ENCODE measurements at places on chromosomes 16 and 17. TPM values are rescaled to one million over a fixed set of nuclear protein-coding genes. Genes with fewer than 3 reads are reported as not detected.

DNA sequence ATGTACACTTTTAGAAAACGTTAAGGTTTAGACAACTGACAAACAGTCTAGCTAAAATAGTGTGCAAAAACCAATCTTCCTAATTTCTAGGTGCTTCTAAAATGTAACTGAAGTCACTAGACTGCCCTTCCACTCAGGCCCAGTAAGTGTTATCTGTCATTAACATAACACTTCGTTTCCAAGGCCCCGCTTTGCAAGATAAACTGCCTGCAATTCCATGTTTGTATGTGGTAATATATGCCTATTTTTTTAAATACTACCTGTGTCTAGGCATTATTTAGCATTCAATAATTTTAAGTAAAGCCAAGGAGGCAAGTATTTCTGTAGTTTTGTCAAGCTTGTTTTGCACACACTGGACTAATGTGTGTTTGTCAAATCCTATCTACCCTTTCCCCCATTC is 3.2 kb downstream of the USP32 start:
- no peak for DNase-seq
- no peak overlapping the region for H3K27ac ChIP-seq
- H3K4me3 ChIP-seq, result no peak overlapping the region
- no peaks in the 10 kb centered on the region for H3K36me3 ChIP-seq
- no peaks in the 10 kb centered on the region for H3K27me3 ChIP-seq

DNA sequence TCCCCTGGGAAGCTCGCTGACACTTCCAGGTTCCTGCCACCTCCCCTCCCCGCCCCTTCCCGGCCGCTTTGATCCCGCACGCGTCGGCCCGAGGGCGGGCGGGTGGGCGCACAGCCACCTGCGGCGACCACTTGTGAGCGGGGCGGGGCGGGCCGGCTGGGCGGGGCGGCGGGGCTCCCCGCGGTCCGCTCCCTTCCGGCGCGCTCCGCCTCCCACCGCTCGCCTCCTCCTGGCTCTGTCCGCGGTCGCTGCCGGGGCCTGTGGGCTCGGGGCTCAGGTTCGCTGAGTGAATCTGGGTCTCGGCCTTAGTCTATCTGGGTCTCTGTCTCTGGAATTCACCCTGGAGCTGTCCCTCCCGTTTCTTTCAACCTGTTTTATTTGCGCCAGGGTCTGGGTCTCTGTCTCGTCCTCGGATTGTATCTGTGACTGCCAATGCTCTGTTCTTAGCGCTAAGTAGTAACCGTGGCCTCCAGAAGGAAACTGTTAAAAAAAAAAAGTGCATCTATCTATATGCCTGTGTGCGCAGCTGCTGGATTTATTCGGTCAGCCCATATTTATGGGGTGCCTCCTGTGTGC is 2.7 kb upstream of the HES7 start:
- H3K27me3 ChIP-seq, result peaks cover 48% of the 10 kb centered on the region
- peak overlapping the region; percentile 77 for H3K4me3 ChIP-seq
- peak overlapping the region; percentile 90 for H3K27ac ChIP-seq
- peaks cover 44% of the 10 kb centered on the region for H3K4me1 ChIP-seq
- no peaks in the 10 kb centered on the region for H3K36me3 ChIP-seq
- peak; percentile 75 for DNase-seq

- H3K36me3 ChIP-seq, result peaks cover 75% of the 10 kb centered on the region
- H3K27ac ChIP-seq, result no peak overlapping the region
- H3K4me3 ChIP-seq, result no peak overlapping the region
- H3K27me3 ChIP-seq, result no peaks in the 10 kb centered on the region
- no peak for DNase-seq
- no peaks in the 10 kb centered on the region for H3K4me1 ChIP-seq
Observed at GRCh38 chr17:82933911-82934310, 94.1 kb upstream of the ZNF750 start.

DNA sequence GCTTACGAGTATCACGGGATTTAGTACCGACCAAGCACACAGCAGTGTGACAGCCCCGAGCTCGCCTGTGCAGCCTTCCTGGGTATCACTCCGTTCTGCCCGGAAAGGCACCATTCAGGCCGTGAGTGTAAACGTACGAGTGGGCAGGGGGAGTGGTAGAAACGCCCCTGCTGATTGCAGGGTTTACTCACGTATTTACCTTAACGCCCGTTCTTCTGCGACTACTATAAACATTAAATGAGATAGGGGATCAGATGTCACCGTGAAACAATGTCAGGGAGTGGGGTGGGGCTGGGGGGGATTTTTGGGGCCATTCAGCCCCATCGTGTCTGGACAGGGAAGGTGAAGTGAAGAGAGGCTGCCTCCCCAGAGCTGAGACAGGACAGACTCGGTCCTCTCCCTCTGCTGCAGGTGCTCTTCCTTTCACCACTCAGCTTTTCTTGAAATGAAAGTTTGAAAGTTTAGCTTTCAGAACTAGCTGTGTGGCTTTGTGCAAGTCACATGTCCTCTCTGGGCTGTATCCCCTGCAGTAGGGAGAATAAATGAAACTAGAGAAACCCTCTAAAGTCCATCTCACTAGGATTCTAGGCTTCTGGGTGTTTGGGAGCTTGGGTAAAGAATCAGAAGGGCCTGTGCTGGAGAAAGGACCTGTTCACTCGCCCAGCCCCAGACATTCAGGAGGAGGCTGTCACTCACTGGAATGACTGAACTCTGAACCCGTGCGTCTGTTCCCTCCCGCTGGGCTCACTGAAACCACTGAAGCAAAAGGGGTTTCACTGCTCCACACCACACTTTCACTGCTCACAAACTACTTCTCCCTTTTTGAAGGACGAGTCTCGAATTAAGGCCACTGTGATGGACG is 66.7 kb downstream of the RPA1 start:
- no peak overlapping the region for H3K4me3 ChIP-seq
- no peaks in the 10 kb centered on the region for H3K4me1 ChIP-seq
- no peaks in the 10 kb centered on the region for H3K27me3 ChIP-seq
- H3K36me3 ChIP-seq, result peaks cover 41% of the 10 kb centered on the region
- no peak overlapping the region for H3K27ac ChIP-seq

GRCh38 chr17:75619506-75620431 is 13.5 kb upstream of the SMIM5 start:
- H3K4me1 ChIP-seq, result peaks cover 4% of the 10 kb centered on the region
- no peaks in the 10 kb centered on the region for H3K27me3 ChIP-seq
- H3K4me3 ChIP-seq, result no peak overlapping the region
- no peak for DNase-seq
- H3K36me3 ChIP-seq, result peaks cover 80% of the 10 kb centered on the region
- H3K27ac ChIP-seq, result no peak overlapping the region

GRCh38 chr17:15891318-15891717 is 53.6 kb upstream of the ADORA2B start:
- peaks cover 9% of the 10 kb centered on the region for H3K4me1 ChIP-seq
- peak overlapping the region; percentile 65 for H3K27ac ChIP-seq
- H3K27me3 ChIP-seq, result no peaks in the 10 kb centered on the region
- peak; percentile 86 for DNase-seq
- no peaks in the 10 kb centered on the region for H3K36me3 ChIP-seq

GRCh38 chr17:43070872-43071271 is 45.8 kb downstream of the RND2 start:
- no peak overlapping the region for H3K4me3 ChIP-seq
- H3K27me3 ChIP-seq, result no peaks in the 10 kb centered on the region
- DNase-seq, result no peak

GRCh38 chr16:1291576-1291974 is 17.9 kb upstream of the UBE2I start:
- peaks cover 81% of the 10 kb centered on the region for H3K27me3 ChIP-seq
- no peaks in the 10 kb centered on the region for H3K36me3 ChIP-seq
- no peak overlapping the region for H3K4me3 ChIP-seq
- no peak for DNase-seq

GRCh38 chr17:51709694-51710633 is 448.6 kb downstream of the CA10 start:
- peak; percentile 81 for DNase-seq
- H3K36me3 ChIP-seq, result no peaks in the 10 kb centered on the region
- H3K27me3 ChIP-seq, result peaks cover 7% of the 10 kb centered on the region
- no peak overlapping the region for H3K4me3 ChIP-seq
- peak overlapping the region; percentile 20 for H3K27ac ChIP-seq
- peaks cover 6% of the 10 kb centered on the region for H3K4me1 ChIP-seq

- peak; percentile 20 for DNase-seq
- peaks cover 27% of the 10 kb centered on the region for H3K4me1 ChIP-seq
- H3K36me3 ChIP-seq, result no peaks in the 10 kb centered on the region
- peaks cover 27% of the 10 kb centered on the region for H3K27me3 ChIP-seq
Observed at GRCh38 chr17:79671085-79671694, 59.6 kb upstream of the ENPP7 start.

DNA sequence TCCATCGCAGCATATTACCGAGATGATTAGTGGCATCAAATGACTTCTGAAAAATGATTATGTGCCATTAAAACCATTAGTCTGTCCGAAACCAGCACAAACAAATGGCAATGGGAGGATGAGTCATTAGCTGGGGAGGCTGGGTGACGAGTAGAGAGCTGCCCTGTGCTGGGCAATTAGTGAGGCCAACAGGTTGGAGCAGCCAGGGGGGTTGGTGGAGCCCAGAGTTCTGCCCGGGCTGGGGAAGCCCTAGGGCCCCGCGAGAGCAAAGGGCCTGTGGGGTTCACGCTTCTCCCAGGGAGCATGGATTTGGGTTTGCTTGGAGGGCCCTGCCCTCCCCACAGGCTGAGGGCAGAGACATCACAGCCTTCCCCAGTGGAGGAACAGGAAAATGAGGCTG is 152.1 kb upstream of the RPL38 start:
- DNase-seq, result no peak
- no peaks in the 10 kb centered on the region for H3K36me3 ChIP-seq
- peaks cover 16% of the 10 kb centered on the region for H3K4me1 ChIP-seq

- peaks cover 2% of the 10 kb centered on the region for H3K27me3 ChIP-seq
- no peaks in the 10 kb centered on the region for H3K36me3 ChIP-seq
- DNase-seq, result no peak
- no peak overlapping the region for H3K27ac ChIP-seq
Observed at GRCh38 chr17:27895940-27896535, 2.9 kb upstream of the LYRM9 start.

- no peak overlapping the region for H3K27ac ChIP-seq
- H3K36me3 ChIP-seq, result no peaks in the 10 kb centered on the region
- peaks cover 4% of the 10 kb centered on the region for H3K27me3 ChIP-seq
Observed at GRCh38 chr17:31405890-31406371, 14.5 kb downstream of the RAB11FIP4 start.

DNA sequence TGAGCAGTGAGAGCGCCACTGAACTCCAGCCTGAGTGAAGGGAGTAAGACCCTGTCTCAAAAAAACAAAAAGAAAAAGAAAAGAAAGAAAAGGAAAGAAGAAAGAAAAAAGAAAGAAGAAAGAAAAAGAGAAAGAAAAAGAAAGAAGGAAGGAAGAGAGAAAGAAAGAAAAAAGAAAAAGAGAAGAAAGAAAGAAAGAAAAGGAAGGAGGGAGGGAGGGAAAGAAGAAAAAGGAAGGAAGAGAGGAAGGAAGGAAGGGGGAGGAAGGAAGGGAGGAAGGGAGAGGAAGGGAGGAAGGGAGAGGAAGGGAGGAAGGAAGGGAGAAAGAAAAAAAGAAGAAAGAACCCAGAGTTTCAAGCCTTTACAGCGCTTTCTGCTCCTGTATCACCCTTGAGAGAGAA is 19.1 kb downstream of the GINS3 start:
- no peak overlapping the region for H3K4me3 ChIP-seq
- H3K27me3 ChIP-seq, result no peaks in the 10 kb centered on the region
- H3K36me3 ChIP-seq, result no peaks in the 10 kb centered on the region
- no peak overlapping the region for H3K27ac ChIP-seq
- peaks cover 2% of the 10 kb centered on the region for H3K4me1 ChIP-seq

- no peaks in the 10 kb centered on the region for H3K27me3 ChIP-seq
- H3K4me1 ChIP-seq, result peaks cover 4% of the 10 kb centered on the region
- no peak overlapping the region for H3K4me3 ChIP-seq
- H3K27ac ChIP-seq, result no peak overlapping the region
- no peaks in the 10 kb centered on the region for H3K36me3 ChIP-seq
Observed at GRCh38 chr16:27429981-27430441, 28.0 kb downstream of the IL21R start.

DNA sequence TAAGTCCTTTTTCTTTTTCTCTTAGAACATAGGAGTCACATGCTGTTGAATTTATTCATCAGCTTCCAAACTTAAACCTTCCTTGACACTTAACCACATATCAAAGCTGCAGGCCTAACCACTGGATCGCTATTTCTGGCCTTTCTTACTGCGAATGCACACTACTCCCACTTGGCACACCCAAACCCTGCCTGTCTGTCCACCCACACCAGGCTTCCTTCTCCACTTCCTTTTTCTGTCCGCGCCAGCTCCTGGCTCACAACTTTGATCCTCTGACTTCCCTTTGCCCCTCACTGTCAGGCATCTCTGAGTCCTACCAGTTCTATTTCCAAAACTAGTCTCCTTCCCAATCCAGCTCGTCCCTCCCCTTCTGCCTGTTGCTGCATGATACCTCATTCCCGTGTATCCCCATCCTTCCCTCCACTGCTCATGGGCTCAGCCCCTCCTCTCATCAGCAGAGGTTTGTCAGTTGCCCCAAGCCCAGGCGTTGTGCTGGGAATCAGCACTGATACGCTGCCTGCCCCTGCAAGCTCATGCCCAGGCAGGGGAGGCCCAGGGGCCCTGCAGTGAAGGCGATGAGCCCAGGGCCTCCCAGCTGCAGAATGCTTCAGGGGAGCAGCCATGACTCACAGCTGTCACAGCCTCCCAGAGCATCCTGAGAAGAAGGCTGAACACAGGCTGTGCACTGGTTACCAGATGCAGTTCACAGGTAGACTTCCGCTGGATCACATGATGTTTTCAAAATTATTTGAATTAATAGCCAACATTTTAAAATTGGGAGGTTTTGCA is 179.8 kb downstream of the KATNIP start:
- peaks cover 15% of the 10 kb centered on the region for H3K4me1 ChIP-seq
- H3K27ac ChIP-seq, result no peak overlapping the region

DNA sequence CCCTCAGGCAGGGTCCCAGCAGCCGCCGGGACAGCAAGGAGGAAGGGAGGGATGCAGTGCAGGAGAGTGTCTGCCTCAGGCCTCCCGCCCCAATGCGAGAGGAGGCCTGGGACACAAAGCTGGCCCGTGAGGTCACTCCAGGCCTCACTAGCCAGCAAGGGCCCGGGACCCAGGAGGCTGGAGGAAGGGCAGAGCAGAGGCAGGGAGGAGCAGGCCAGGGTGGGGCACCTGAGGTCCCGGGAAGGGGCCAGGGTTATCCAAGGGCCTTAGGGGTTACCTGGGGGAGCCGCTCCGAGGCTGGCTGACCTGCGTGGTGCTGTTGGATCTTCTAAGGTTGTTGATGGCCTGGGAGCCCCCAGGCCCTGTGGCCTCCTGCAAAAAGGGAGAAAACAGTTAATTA is 14.1 kb downstream of the CEP131 start:
- no peak overlapping the region for H3K27ac ChIP-seq
- H3K36me3 ChIP-seq, result peaks cover 29% of the 10 kb centered on the region
- no peak for DNase-seq
- H3K4me1 ChIP-seq, result peaks cover 3% of the 10 kb centered on the region

Gene ERI2
- total RNA-seq, result 16.2 TPM

Gene CCDC182
- total RNA-seq, result not detected

Gene CPHXL2
- total RNA-seq, result not detected

Gene CACNA1G
- 5.9 TPM for total RNA-seq

Gene HSF5
- 0.13 TPM for total RNA-seq
